Renal pelvis (tissue), 12 donors: ENCODE measurements at places on chromosomes 12 and 14.

DNA sequence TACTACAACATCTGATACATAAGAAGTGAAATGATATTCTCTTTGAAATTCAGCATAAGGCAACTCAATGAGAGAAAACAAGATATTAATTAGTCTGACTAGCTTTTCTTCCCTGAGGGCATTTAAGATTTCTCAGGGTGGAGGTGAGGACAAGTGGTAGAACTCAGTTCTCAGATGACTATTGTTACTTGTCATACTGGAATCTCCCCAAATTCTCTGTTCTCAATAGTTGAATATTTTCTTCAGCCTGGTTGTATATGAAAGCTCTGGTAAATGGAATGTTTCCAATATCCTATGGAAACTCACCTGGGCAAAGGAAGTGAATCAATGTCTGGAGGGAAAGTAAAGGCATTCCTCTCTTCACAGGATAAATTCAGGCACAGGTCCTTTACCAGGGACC lies 18.2 kb upstream of the ITGA5 start:
- DNase-seq = no peak

- no peak for DNase-seq
These were observed 40.5 kb downstream of the CRACR2A start for GRCh38 chr12:3712209-3712992.

GRCh38 chr14:71270111-71270510 lies 362.9 kb downstream of the PCNX1 start:
- no peak for DNase-seq

DNA sequence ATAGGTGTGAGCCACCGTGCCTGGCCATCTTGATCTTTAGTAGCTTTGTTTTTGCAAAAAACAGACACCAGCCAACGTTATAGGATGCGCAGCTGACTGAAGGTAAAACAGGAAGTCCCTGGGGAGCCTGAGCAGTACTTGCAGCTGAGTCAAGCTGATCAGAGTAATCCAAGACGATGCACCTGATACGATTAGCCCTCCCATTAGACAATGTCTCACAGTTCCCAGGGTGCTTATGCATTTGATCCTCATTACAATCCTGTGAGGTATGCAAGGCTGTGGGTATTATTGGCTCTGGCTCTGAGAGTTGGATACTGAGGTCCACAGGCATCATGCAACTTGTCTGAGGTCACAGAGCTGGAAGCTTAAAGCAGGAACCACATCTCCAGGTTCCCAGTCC lies 8.1 kb downstream of the KRT18 start:
- no peak for DNase-seq

- no peak for DNase-seq
These were observed 106.1 kb downstream of the PRICKLE1 start for GRCh38 chr12:42483521-42483790.

- peak; percentile 36 for DNase-seq
These were observed 5.2 kb upstream of the NRDE2 start for GRCh38 chr14:90336985-90337384.

- DNase-seq = no peak
These were observed 174.1 kb upstream of the TMTC1 start for GRCh38 chr12:29957835-29958234.

GRCh38 chr14:21093769-21094681 lies 4.4 kb downstream of the ZNF219 start:
- DNase-seq = peak; percentile 84

DNA sequence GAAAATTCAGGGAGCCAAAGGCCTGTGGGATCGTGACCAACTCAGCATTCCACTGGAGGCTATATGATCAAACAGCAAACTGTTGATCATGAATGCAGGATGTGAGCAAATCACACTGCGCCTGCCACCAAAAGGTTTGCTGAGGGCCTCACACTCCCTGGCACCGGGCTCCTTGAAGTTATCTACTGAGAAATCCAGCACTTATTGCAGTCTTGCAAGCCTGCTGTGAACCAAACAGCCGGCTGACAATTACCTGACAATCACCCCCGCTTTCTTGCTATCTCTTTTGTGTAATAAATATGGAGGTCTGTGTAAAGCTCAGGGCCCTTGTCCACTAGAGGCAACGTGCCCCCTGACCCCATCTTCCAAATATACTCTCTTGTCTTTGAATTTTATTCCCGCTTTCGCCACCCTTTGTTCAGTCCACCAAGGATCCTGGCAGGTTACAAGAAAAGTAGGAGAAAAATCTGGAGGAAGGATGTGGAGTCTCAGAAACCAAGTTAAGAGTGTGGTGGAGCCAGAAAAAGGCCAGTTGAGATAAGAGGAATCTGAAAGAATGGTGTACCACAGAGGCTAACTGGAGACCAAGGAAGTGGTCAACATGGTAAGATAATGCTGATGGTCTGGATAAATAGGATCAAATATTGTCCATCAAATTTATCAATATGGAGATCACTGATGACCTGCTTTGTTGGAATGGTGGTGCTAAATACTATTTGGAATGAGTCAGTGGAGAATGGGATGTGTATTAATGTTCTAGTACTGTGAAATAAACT lies 229.2 kb downstream of the ALX1 start:
- DNase-seq = no peak

DNA sequence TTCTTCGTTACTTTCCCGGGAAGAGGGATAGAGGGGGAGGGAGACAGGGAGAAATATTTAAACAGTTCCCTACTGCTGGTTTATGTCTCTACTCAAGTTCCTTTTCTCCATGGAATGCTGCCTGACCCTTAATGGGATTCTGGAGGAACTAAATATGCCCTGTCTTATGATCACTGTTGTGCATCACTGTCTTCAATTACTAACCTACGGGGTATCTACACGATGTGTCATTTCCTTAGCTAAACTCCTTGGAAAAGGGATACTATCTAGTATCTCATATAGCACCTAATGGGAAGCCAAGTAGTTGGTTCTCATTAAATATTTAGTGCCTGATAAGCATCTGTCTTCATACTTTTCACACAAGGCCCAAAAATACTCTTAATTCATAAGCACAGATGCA lies 37.5 kb upstream of the FBLN5 start:
- DNase-seq = no peak

GRCh38 chr14:33165926-33166289 lies 227.2 kb downstream of the NPAS3 start:
- DNase-seq = no peak

DNA sequence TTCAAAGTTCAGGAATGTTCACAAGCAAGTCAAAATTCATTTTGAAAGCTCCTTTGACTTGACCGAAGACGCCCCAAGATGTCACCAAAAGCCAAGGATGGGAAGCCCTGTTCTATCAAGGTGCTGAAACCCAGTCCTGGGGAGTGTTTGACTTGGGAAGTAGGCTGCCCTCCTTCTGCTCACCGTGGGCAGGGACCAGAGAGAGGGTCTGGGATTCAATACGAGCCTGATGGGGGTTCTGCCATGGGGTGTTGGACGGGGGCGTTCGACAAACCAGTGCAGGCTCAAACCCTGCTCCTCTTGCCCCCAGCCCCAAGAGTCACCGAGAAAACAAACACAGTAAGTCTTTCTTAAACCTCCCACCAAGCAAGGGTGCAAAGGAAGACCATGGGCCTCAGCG lies 150.1 kb upstream of the DIO3 start:
- no peak for DNase-seq

GRCh38 chr12:119235197-119235751 lies 56.5 kb downstream of the HSPB8 start:
- DNase-seq = no peak

GRCh38 chr12:67256649-67257048 lies 12.5 kb upstream of the CAND1 start:
- no peak for DNase-seq

GRCh38 chr14:96797582-96798349 lies 584 bp downstream of the VRK1 start:
- peak; percentile 7 for DNase-seq

DNA sequence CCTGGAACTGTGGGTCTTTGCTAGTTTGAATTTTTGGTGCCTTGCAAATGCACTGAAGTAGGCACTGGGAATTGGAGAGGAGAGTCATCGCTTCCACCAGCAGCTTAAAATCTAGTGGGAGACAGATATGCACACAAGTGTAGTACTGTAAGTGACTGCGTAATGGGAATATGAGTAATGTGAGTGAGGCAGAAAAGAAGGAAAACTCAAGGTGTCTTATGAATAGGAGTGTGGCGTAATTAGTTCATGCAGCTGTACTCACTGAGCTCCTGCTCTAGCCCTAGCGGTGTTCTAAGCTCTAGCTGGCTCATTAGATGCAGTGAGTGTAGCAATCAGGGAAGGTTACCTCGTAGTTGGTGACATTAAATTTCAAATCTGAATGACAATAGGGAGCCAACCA lies 2.8 kb downstream of the TCP11L2 start:
- no peak for DNase-seq

DNA sequence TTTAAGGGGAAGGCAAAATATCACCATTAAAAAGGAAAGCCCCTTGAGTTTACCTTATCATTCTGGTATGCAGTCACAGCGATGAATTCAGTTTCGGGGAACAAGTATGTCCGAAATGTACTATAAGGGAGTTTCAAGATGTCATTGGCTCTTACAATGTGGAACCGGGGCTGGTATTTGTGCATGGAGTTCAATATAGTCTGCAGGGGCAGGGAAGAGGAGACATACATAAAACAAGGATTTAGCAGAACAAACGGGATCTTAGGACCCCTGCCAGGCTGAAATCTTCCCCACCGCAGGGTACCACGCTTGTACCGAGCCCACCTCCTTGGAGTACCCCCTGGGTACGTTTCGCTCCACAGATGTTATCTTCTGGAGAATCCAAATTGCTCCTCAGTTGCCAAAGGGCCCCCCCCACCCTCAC lies 4.5 kb downstream of the TBX3 start:
- DNase-seq = no peak

- DNase-seq = no peak
These were observed 37.0 kb downstream of the KDM2B start for GRCh38 chr12:121543786-121544185.

DNA sequence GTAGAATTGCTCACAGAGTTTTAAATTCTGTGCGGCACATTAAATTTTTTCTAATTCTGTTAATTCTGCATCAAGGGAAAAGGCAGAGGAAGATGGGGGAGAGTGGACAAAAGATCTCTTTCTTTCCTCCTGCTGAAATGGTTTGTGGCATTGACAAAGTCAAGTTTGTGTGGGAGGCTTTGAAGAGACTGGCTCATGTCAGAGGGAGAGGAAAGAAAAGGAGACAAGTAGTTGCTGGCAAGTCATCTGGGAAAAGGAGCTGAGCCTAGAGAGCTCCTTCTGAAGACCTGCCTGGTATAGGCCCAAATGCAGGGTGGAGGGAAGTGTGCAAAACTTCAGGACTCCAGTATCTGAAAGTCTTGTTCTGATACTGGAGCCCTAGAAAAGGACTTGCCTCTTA lies 36.3 kb downstream of the TTLL5 start:
- DNase-seq = no peak

DNA sequence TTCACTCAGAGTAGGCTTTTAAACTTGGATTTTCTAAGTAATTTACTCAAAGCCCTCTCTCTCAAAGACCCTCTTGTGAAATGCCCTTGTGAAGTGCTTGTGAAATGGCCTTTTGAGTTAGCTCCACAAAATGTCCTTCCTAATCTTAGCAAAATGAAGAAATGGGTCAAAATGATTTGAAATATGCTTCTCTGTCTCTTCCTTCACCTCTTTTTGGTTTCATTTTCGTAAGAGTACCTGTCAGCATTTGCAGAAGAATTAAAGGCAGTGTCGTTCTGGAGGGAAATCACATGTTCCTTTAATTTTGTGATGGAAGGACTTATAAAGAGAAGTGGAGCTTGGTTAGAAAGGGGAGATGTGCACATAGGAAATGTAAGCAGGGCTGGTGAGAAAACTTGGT lies 93.7 kb downstream of the HMGA2 start:
- DNase-seq = no peak

DNA sequence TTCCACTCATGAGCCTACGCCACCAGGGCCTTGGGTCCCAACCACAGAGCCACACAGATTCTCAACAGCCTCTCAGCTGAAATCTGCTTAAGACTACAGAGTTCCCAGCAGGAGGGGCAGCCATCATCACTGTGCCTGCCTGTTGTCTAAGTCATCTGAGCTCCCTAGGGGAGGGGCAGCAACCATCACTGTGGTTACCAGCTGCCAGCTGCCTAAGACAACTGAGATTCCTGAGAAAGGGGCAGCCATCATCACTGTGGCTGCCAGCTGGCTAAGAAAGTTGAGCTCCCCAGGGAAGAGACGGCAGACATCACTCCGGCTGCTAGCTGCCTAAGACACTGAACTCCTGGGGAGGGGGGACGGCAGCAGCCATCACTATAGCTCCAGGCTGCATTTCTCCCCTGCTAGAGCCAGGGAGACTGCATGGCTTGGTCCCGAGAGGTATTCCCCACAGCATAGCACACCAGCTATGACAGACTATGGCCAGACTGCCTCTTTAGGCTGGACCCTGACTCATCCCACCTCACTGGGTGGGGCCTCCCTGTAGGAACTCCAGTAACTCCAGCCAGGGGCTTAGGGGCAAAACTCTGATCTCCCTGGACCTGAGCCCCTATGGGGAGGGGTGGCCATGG lies 37.2 kb upstream of the C14orf132 start:
- peak; percentile 17 for DNase-seq

DNA sequence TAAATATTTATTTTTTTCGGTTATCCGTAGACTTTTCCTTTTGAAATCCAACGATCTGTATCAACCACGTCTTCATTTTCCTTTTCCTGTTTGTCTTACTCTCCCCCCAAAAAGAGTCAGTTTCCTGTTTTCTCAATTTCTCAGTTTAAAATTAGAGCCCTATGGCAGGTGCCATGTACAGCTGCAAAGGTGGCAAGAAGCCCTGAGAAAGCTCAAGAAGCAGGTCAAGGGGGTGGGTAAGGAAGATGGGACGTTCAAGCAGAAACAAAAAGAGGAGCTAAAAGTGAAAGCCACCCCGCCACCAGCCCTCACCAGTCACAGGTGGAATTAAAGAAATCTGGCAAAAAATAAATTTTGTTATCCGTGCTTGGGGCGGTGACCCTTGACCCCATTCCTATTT lies 26.7 kb downstream of the SLC35E3 start:
- DNase-seq = no peak

- no peak for DNase-seq
These were observed 55.6 kb downstream of the CLIP1 start for GRCh38 chr12:122366685-122367475.

GRCh38 chr14:75427482-75428229 lies at the start of gene JDP2:
Gene JDP2, plus strand, starts transcription at chr14:75428022. Its CDS starts 9,899 bp downstream, at chr14:75437921.
- DNase-seq = peak; percentile 86

DNA sequence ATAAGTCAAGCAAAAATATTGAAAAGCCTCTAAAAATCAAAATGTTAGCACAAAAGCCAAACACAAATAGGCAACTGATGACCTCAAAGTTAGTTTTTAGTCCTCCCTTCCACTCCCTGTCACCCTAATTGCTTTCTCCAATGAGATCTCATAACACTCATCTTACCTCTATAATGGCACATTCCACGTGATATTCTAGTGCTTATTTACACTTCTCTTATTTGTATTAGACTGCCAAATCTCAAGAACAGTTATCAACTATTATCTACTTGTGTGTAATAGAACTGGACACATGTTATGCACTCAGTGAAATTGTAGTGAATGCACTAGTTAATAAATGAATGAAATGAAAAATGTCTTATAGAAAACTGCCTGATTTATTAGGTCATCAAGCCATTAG lies 55.5 kb upstream of the AVPR1A start:
- DNase-seq = no peak
